ENCODE measurements at places on chromosomes 1 and 21. TPM values are rescaled to one million over a fixed set of nuclear protein-coding genes. Genes with fewer than 3 reads are reported as not detected.
A peak's percentile ranks its signal among the peaks of the same experiment; 100 is the strongest.

GUCA2A gene
- polyA plus RNA-seq, result not detected

C1orf87 gene
- 3.2 TPM for polyA plus RNA-seq

ETV3L gene
- polyA plus RNA-seq, result 0.17 TPM

COL8A2 gene
- 7.9 TPM for polyA plus RNA-seq

PLPPR4 gene
- 43.2 TPM for polyA plus RNA-seq

CD5L gene
- polyA plus RNA-seq, result 0.29 TPM

FOXO6 gene
- 11.0 TPM for polyA plus RNA-seq

TRIM58 gene
- polyA plus RNA-seq, result 14.4 TPM

DNA sequence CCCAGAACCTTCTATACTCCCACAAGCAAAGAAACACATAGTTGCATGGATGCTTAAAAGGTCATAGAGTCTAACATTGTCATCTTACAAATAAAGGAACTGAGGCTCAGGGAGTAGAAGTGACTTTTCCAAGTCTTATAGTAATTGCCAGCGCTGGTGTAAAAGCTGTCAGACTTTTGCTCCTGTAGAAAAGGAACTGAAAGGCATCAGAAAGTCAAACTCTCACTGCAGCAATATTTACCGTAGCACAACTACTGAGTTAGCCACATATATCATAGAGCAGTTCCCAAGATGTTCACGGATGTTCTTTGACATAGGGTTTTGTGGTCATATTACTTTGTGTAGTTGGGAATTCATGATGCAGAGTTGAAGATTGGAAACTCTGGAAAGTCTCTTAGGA is 16.6 kb upstream of the USP24 start:
- H3K27ac ChIP-seq, result no peak overlapping the region
- no peaks in the 10 kb centered on the region for H3K27me3 ChIP-seq
- H3K36me3 ChIP-seq, result no peaks in the 10 kb centered on the region
- no peak for DNase-seq

DNA sequence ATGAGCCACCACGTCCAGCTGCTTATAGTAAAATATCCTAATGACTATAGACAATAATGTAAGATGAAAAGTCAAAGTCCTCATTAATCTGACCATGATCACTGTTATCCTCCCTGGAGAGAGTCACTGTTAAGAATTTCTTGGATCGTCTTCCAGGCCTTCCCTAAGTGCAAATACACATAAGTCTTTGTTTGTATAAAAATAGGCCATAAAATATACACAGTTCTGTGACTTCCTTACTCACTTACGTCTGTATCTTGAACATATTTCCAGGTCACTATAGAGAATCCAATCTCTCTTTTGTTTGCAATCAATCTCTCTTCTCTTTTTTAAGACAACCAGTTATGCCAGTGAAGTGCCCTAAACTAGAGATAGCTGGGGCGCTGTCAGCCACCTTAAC is 89.1 kb upstream of the LYST start:
- no peaks in the 10 kb centered on the region for H3K36me3 ChIP-seq
- no peaks in the 10 kb centered on the region for H3K27me3 ChIP-seq
- no peak overlapping the region for H3K4me3 ChIP-seq
- H3K27ac ChIP-seq, result no peak overlapping the region
- DNase-seq, result no peak
- H3K4me1 ChIP-seq, result no peaks in the 10 kb centered on the region

GRCh38 chr1:219794085-219794743 is 134.1 kb downstream of the SLC30A10 start:
- H3K36me3 ChIP-seq, result no peaks in the 10 kb centered on the region
- H3K27me3 ChIP-seq, result no peaks in the 10 kb centered on the region
- no peak overlapping the region for H3K4me3 ChIP-seq
- no peak overlapping the region for H3K27ac ChIP-seq

DNA sequence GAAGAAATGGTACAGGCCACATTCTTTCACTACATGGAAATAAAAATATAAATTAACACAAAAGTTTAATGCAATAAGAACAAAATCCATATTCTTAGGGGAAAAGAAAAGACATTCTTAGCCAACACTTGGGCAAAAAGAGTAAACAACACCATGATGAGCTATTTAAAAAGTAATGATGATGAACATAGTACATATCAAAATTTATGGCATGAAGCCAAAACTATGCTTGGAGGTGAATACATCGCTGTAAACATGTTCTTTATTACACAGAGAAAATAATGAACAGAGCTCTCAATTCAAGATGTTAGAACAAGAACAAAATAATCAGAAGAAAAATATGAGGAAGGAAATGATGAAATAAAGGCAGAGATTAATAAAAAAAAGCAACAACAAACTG is 158.2 kb downstream of the ZSCAN20 start:
- no peaks in the 10 kb centered on the region for H3K27me3 ChIP-seq
- peak; percentile 61 for DNase-seq
- H3K36me3 ChIP-seq, result peaks cover 35% of the 10 kb centered on the region
- H3K4me1 ChIP-seq, result peaks cover 6% of the 10 kb centered on the region
- no peak overlapping the region for H3K4me3 ChIP-seq
- no peak overlapping the region for H3K27ac ChIP-seq

- H3K36me3 ChIP-seq, result peaks cover 65% of the 10 kb centered on the region
- no peak overlapping the region for H3K4me3 ChIP-seq
Measured at GRCh38 chr1:33277488-33278084, 21.3 kb downstream of the ZNF362 start.

DNA sequence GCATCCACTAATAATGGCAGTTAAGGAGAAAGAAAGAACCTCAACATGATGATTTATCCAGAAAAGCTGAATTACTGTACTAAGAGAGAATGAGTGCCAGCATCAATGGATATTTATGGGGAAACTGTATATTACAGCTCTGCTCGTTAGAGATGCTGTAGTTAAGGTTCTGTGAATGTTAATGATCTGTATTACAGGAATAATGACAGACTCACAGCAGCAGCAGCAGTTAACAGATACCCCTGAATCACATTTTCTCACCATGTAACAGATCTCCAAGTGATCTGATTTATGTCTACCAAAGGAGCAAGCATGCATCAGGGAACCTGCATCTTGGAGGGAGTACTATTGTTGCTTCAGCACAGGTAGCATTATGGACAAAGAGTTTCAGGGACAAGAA is 80.6 kb upstream of the C8B start:
- DNase-seq, result peak; percentile 77
- H3K27me3 ChIP-seq, result no peaks in the 10 kb centered on the region

DNA sequence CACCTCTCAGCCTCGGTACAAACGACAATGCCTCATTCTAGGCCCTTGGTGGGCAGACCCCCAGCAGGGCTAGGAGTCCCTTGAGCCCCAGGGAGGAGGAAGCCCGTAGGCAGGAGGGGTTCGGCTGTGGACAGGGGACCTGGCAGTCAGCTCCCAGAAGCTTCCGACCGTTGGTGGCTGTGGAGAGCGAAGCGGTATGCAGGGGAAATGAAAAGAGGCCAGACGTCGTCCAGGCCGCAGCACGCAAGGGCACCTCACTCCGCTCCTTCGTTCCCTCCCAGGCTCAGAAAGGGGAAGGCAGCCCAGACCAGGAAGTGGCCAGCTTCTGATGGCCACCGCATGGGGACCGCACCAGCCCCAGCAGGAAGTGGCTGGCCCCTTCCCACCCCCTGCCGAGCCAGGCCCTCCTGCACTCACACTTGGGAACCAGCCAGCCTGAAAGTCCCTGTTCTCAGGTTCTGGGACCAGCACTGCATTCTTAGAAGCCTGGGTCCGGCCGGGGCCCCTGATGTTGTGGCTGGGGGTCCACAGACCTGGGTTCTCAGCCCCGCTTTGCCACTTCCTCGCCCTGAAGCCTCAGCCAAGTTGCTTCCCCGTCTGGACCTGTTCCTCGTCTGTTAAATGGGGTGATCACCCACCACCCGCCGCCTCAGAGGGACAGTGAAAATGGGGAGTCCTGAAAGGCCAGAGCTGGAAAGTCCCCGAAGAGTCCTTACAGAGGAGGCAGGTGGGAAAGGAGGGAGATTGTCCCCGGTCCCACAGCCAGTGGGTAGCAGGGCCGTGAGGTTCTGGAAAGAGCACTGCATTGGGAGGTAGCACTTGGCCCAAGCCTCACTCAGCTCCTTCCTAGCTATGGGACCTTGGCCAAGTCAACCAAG is 104.0 kb upstream of the RUNX3 start:
- H3K27ac ChIP-seq, result no peak overlapping the region
- no peak overlapping the region for H3K4me3 ChIP-seq
- H3K4me1 ChIP-seq, result peaks cover 14% of the 10 kb centered on the region

GRCh38 chr1:6206520-6206855 is 569 bp downstream of the RNF207 start:
- H3K4me3 ChIP-seq, result peak overlapping the region; percentile 36
- H3K4me1 ChIP-seq, result peaks cover 46% of the 10 kb centered on the region
- H3K36me3 ChIP-seq, result peaks cover 18% of the 10 kb centered on the region
- no peak overlapping the region for H3K27ac ChIP-seq
- H3K27me3 ChIP-seq, result peaks cover 37% of the 10 kb centered on the region
- DNase-seq, result no peak

- H3K4me3 ChIP-seq, result no peak overlapping the region
- H3K27ac ChIP-seq, result no peak overlapping the region
- no peaks in the 10 kb centered on the region for H3K4me1 ChIP-seq
- H3K36me3 ChIP-seq, result no peaks in the 10 kb centered on the region
- no peaks in the 10 kb centered on the region for H3K27me3 ChIP-seq
Measured at GRCh38 chr1:160460683-160461287, 60.4 kb downstream of the VANGL2 start.

DNA sequence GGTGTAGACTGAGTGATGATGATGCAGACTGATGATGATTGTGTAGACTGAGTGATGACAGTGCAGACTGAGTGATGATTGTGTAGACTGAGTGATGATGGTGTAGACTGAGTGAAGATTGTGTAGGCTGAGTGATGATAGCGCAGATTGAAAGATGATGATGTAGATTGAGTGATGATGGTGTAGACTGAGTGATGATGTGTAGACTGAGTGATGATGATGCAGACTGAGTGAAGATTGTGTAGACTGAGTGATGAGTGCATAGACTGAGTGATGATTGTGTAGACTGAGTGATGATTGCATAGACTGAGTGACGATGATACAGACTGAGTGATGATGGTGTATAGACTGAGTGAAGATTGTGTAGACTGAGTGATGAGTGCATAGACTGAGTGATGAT is 28.7 kb downstream of the FAM89A start:
- H3K27me3 ChIP-seq, result no peaks in the 10 kb centered on the region
- no peak overlapping the region for H3K4me3 ChIP-seq
- H3K36me3 ChIP-seq, result peaks cover 6% of the 10 kb centered on the region

DNA sequence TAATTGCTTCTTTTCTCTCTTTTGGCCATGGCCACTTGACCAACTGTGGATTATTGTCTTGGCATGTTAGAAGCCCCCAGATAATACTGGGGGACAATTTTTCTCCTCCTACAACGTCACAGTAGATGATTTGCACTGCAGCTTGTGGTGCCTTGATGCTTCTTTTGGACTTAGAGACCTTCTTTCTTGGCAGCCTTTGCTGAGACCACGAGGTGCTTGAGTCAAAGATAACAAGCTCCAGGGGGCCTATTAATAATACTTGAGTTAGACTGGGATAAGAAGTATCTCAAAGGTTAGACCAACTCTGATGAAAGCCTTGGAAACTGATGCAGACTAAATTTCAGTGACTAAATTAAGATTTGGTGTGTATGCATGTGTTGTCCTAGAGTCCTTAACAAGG is 3.2 kb downstream of the PPP1R12B start:
- no peaks in the 10 kb centered on the region for H3K27me3 ChIP-seq
- no peaks in the 10 kb centered on the region for H3K36me3 ChIP-seq
- H3K4me3 ChIP-seq, result no peak overlapping the region
- no peak overlapping the region for H3K27ac ChIP-seq
- H3K4me1 ChIP-seq, result no peaks in the 10 kb centered on the region

DNA sequence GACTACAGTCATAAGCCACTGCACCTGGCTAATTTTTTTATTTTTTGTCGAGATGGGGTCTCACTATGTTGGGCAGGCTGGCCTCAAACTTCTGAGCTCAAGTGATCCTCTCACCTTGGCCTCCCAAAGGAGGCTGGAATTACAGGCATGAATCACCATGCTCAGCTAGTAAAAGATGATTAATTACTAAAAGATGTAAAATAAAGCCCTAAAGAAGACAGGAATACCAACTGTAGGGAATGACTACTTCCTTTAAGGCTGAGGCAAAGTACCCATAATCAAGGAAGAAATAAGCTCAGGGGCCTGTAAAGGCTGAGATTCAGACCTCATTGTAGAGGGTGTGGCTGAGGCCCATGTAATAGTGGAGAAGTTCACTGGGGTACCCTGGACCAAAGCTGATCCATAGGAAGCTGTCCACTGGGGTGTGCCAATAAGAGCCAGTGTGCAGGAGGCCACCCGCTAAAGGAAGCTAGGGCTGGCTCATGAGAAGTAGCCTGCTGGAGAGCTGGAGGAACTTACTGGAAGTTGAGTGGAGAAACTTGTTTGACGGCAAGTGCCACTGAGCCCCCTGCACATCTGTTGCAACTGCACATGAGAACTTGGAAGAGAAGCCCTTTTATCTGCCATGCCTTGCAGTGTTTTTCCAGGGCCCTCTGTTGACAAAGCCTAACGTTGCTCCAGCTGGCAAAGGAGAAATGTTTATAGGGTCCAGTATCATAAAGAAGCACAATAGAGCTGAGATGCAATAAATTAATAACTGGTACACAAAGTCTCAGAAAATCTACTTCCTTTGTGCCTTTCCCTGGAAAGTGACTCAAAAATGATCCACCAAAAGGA is 17.8 kb upstream of the SERTAD4 start:
- H3K27ac ChIP-seq, result no peak overlapping the region
- DNase-seq, result no peak
- H3K27me3 ChIP-seq, result no peaks in the 10 kb centered on the region
- no peaks in the 10 kb centered on the region for H3K36me3 ChIP-seq

GRCh38 chr1:181643631-181644030 is 160.3 kb downstream of the CACNA1E start:
- H3K4me1 ChIP-seq, result peaks cover 16% of the 10 kb centered on the region
- no peak overlapping the region for H3K27ac ChIP-seq
- H3K36me3 ChIP-seq, result peaks cover 13% of the 10 kb centered on the region
- no peak for DNase-seq
- no peak overlapping the region for H3K4me3 ChIP-seq

DNA sequence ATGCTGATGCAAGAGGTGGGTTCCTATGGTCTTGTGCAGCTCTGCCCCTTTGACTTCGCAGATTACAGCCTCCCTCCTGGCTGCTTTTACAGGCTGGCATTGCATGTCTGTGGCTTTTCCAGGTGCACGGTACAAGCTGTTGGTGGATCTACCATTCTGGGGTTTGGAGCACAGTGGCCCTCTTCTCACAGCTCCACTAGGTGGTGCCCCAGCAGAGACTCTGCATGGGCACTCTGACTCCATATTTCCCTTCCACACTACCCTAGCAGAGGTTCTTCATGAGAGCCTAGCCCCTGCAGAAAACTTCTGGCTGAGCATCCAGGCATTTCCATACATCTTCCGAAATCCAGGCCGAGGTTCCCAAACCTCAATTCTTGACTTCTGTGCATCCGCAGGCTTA is 989.0 kb downstream of the PLA2G4A start:
- no peak overlapping the region for H3K27ac ChIP-seq
- H3K4me1 ChIP-seq, result no peaks in the 10 kb centered on the region
- DNase-seq, result no peak
- H3K27me3 ChIP-seq, result no peaks in the 10 kb centered on the region

GRCh38 chr1:235980976-235981375 is 83.9 kb downstream of the NID1 start:
- no peak for DNase-seq
- peaks cover 29% of the 10 kb centered on the region for H3K36me3 ChIP-seq
- peak overlapping the region; percentile 12 for H3K27ac ChIP-seq
- peaks cover 21% of the 10 kb centered on the region for H3K4me1 ChIP-seq
- no peaks in the 10 kb centered on the region for H3K27me3 ChIP-seq

- H3K27ac ChIP-seq, result no peak overlapping the region
- no peaks in the 10 kb centered on the region for H3K27me3 ChIP-seq
- no peak overlapping the region for H3K4me3 ChIP-seq
- DNase-seq, result no peak
Measured at GRCh38 chr1:156958247-156958714, 37.8 kb downstream of the LRRC71 start.
